HFFc6 (cell line): ENCODE measurements at places on chromosomes 5 and 9.

- no peak for DNase-seq
Measured at GRCh38 chr5:52928689-52929088, 60.5 kb upstream of the ITGA2 start.

DNA sequence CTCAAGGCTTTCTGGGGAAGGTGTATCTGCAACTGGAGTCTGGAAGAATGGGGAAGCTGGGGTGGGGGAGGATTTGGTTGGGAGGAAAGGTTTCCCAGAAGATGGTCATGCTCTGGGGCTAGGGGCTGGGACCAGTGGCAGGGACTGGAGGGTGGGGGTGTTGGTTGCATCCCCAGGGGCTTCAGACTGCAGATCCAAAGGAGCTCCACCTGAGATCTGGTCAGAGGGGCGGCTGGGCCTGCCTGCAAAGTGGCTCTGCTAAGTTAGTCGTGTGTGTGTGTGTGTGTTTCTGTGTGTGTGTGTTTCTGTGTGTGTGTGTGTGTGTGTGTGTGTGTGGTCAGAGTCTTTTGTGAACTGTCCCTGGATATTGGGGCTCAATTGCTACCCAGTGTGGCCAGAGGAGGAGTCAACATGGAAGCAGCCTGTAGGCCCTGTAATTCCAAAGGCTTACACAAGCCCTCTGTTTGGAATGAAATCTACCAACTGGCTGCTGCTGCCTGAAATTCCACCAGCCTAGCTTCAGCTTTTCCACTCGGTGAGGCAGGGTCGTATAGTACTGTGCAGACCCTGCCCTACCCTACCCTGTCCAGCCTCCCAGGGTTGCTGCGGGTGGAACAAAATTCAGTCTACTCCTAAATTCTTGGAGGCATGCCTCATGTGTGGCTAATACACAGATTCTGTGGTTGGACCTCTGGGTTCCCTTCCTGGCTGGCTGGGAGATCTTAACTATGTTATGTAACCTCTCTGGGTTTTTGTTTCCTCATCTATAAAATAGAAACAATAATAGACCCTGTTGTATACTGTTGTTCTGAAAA lies 12.5 kb upstream of the SYNPO start:
- DNase-seq, result peak; percentile 59

- DNase-seq, result no peak
Measured at GRCh38 chr5:137994556-137994955, 38.3 kb downstream of the FAM13B start.

DNA sequence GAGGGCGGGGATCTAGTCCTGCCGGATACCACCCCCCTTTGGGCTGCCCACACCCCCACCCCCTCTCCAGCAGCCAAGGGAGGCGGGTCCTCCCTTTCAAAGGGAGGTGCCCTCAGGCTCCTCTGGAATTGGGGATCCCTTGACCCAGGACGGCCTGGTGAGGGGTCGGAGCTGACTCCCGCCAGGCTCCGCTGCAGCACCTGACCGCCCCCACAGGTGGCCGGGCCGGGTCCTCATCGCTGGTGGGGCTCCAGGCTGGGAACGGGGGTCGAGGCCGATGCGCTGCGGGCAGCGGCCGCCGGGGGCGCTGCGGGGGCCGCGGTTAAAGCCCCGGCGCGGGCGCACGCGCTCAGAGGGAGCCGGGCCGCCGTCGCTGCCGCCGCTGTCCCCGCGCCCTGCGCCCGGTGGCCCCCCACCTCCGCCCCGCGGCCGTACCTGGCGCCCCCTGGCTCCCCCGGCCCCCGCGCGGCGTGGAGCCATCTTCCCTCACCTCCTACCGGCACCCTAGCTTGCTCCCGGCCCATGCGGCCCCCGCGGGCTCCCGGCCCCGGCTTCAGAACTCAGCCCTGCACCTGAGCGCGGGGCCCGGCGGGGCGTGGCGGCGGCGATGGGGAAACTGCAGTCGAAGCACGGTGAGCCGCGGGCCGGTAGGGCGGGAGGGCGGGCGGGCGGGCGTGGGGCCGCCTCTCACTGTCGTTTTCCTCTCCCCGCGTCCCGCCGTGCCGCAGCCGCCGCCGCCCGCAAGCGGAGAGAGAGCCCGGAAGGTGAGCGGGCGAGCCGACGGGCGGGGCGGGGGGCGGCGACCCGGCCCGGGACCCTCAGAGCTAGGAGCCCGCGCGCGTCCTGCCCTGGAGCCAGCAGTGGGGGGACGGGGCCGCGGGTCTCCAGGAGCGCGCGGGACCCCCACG lies at the start of gene NKD2:
Gene NKD2 (plus strand): TSS at position 352 of the 908 bp plus-strand sequence. CDS start 256 bp downstream, at position 608.
- no peak for DNase-seq

DNA sequence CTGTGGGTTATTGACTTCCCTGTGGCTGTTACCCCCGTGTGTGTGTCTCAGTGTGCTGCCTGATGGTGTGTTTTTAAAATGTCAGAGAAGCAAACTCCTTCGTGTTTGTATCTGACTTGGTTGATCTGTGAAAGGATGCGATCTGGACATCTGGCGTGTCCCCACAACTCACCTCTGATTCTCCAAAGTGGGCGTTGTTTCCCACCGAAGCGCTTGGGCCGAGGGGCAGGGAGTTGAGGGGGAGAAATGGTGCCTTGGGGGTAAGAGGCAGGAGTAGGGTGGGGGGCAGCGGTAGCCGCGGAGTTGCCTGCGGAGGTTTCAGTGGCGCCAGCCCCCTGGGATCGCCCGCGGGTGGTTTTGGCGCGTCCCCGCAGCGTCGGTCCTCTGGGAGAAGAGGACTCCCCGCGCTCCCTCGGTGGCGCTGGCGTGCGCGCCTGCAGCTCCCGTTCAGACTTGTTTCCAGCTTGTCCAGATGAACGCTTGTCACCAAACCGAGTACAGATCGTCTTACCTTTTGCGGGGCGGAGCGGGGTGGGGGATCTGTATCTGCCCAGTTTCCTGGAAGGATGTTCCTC lies 1.1 kb downstream of the MAST4 start:
- DNase-seq, result no peak

- no peak for DNase-seq
Measured at GRCh38 chr5:172005708-172006320, 624 bp downstream of the FBXW11 start.

- no peak for DNase-seq
Measured at GRCh38 chr9:112945620-112946208, 55.0 kb upstream of the SLC46A2 start.

DNA sequence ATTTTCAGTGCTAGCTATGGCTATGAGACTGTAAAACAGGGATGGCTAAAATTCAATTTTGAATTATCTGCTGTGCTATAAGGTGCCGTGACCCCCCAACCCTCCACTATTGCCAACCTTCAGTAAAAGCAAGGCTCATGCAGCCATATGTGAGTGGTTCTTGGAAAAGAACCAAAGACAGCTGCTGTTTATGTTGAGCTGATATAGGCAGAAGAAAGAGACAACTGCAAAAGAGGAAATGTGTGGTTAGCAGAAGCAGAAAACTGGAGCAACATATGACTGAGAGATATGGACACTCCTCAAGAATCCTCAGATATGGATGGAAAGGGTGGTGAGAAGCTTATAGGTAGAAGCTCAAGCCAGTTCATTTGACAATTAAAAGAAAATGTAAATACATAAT lies 200.3 kb downstream of the TLE1 start:
- DNase-seq, result no peak

DNA sequence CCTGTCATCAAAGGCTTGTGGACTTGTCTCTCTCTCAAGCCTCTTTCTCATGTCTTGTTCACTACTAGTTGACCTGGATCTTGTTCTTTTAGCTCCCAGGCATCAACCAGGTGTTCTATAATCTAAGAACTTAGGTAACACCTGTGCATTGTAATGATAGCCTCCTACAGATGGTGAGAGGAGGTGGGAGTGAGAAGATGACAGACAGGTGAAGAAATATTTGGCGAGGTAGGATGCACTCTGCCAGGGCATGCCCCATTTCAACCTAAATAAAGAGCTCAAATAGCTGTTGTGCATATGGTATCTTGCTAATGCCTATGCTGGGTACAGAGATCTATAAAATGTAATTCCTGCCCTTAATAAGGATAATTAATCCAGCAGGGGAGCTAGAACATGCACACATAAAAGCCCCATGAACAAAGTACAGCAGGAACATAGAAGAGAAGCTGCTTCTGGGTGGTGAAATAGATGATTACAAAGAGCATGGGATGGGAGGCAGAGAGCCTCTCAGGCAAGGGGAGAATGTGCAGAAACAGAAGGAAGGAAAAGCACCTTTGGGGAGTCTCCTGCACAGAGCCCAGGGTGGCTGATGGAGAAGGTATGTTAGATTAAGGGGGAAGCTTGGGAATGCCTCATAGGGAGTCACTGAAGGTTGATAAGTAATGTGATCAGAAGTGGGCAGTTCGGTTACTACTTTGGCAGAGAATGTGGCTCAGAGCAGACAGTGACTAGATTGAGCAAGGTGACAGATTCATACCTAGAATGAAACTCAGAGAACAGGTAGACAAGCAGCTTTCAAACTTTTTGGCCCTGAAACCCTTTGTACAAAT lies 28.0 kb upstream of the PLIN2 start:
- DNase-seq, result no peak

GRCh38 chr9:112378328-112379176 lies 1.4 kb upstream of the HSDL2 start:
- DNase-seq, result no peak

DNA sequence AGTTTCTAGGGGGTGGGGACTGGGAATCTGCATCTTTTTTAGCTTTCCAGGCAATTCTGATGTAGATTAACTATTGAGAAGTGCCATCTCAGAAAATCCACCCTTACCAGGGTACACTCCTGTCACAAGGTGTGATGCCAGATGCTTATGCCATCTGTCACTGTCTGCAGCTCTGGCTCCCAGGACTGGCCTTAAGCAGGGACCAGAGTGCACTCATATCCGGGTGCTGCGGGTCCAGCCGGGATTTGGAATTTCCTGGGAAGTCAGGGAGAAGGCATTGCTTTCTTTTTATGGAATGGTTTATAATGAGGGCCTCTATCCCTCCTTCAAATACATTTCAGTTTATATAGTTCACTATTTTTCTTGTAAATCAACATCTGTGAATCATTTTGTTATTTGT lies 92.6 kb downstream of the TMEM174 start:
- DNase-seq, result no peak

DNA sequence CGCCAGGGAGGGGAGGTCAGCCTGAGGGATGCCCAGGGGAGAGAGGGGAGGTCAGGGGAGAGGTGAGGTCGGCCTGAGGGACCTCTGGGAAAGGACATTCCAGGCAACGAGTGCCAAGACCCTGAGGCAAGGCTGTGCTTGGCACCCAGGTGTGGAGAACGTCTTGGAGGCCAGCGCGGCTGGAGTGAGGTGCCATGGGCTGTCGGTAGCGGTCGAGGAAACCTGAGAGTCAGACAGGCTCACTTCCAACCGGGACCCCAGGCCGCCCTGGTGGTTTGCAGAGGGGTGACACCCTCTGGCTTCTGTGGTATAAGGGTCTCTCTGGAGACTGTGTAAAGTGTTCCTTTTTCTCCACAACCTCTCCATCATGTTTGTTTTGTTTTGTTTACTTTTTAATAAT lies 82.9 kb downstream of the CACNA1B start:
- no peak for DNase-seq

- no peak for DNase-seq
Measured at GRCh38 chr9:69243116-69243515, 69.0 kb downstream of the TJP2 start.

DNA sequence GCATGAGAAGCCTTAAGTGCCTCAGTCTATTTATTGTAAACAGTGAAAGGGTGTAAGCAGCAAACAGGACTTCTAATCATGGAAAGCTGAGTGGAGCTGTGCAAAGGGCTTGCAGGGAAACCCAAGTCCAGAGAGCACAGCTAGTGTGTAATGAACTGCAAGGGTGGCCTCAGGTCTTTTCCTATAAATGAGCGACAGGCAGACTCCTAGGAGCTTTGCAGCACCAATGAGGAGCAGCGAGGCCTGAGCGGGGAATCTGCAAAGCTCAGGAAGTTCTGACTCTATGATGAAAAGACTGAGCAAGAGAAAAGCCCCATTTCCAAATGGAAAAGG lies 250.1 kb upstream of the MAP3K1 start:
- DNase-seq, result no peak

DNA sequence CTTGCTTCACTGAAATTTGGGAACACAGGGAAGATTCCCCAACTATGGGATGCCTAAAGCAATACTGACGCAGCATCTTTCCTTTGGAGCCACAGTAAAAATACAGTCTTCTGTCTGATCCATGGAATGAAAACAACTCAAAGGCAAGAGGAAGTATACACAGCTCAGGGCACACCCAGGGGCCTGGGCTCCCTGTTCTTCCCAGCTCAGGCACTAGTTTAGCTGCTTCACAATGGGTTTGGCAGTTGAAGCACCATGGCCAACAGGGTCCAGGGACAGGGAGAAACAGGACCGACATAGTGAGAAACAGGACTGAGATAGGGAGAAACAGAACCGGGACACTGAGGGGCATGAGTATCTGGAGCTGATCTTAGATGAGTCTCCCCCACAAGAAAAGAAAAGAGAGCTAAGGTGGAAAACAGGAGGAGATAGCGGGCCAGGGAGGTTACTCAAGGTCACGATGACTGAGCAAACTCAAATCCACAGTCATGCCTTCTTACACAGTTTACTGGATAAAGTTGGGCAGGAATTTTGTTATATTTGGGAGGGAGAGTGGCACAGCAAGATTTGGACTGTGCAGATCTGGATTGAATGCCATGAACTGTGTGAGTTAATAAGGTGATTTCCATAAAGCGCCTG lies 198.8 kb downstream of the SMARCA2 start:
- no peak for DNase-seq
